ENCODE measurements at places on chromosomes 13 and 19.

DNA sequence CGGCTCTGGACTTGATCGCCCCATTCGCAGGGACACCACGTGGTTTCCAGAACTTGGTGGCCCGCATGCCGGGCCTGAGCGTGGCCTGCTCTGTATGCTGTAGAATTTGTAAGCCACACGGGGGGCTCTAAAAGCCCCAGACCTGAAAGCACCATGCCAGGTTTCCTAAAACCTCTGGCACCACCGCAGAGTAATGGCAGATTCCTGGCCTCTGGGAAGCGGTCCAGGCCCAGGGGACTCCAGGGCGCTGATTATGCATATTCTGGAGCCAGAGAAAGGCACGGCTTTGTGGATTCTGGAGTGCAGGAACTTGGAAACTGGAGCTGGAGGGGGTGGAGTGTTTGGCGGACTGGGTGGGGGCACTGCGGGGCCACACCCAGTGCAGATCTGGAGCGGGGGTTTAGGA is 3.7 kb downstream of the FTL start:
- DNase-seq, result no peak

- no peak for DNase-seq
These were observed 319.8 kb downstream of the FOXO1 start for GRCh38 chr13:40346592-40346991.

GRCh38 chr19:589693-590395 is at the start of gene HCN2:
Gene HCN2, plus strand, starts transcription at chr19:589881. Its CDS starts 65 bp downstream, at chr19:589946.
- no peak for DNase-seq

DNA sequence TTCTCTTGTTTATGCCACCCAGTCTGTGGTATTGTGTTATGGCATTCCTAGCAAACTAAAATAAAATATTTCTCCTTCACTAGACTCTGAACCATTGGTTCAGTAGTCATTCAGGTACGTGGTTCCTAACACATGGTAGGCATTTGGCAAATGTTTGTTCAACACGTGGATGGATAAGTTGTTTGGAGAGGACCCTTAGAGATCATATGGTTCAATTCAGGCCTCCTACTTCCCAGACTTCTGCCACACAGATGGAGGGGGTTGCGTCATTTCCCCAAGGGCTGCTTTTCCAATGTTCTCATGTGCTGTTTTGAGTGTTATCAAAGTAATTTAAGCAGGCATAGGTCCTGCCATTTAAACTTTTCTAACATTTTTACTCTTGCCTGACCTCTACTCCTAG is 6.7 kb downstream of the CXCL17 start:
- no peak for DNase-seq

GRCh38 chr13:24133021-24133795 is 27.3 kb upstream of the SPATA13 start:
- no peak for DNase-seq

GRCh38 chr13:76711550-76712182 is 174.5 kb downstream of the KCTD12 start:
- DNase-seq, result no peak

DNA sequence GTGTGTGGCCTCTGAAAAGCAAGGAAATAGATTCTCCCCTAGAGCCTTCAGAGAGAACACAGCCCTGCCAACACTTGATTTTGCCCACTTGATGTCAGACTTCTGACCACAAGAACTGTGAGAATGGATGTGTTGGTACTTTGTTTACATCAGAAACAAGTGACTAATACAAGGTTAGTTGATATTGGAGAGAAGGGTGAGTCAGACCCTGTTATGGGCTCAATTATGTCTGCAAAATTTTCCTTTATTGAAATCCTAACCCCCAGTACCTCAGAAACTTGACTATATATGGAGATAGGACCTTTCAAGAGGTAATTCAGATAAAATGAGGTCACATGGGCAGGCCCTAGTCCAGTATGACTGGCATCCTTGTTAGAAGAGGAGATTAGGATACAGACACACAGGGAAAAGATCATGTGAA is 226.7 kb downstream of the RFC3 start:
- DNase-seq, result no peak

- DNase-seq, result no peak
These were observed 6.5 kb upstream of the MIA start for GRCh38 chr19:40768869-40769268.

DNA sequence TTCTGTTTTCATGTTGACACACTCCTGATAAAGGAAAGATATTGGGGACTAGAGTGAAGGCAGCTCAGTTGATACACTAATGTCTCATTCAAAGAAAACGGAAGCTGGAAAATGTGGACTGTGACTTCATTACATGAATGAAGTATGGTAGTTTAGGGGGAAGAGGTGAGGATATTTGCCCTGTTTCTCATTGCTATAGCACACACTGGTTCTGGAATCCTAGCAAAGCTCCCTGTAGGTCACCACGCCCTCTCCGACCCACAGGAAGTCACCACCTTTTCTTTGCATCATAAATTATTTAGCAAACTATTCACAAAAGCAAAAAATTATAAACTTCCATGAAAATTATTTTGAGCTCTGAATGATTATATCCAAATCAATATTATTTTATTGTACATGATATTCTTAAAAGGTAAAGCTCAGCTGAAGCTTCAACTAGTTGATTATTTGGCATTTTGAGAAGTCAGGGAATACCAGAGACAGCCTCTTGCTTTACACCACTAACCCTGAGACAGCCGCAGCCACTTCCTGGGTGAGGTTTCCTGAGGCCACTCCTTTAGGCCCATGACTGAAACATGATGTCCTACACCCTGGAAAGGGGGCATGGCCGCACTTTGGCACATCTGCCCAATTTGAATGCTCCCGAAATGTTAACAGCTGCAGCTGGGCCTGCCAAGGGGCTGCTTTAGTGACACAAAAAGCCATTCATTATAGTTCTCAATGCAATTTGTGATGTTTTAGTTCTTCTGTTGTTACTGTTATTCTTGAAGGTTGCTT is 50.0 kb upstream of the WDFY2 start:
- DNase-seq, result no peak

Measured in stimulated activated CD4-positive, alpha-beta T cell treated with anti-CD3 and anti-CD28 coated beads, Interleukin-1b, Interleukin-23, amount 100 ng/mL, for 1 hour (primary cell).